ENCODE measurements at places on chromosomes 2 and 18. TPM values are rescaled to one million over a fixed set of nuclear protein-coding genes. Genes with fewer than 3 reads are reported as not detected.
A peak's percentile ranks its signal among the peaks of the same experiment; 100 is the strongest.

DNA sequence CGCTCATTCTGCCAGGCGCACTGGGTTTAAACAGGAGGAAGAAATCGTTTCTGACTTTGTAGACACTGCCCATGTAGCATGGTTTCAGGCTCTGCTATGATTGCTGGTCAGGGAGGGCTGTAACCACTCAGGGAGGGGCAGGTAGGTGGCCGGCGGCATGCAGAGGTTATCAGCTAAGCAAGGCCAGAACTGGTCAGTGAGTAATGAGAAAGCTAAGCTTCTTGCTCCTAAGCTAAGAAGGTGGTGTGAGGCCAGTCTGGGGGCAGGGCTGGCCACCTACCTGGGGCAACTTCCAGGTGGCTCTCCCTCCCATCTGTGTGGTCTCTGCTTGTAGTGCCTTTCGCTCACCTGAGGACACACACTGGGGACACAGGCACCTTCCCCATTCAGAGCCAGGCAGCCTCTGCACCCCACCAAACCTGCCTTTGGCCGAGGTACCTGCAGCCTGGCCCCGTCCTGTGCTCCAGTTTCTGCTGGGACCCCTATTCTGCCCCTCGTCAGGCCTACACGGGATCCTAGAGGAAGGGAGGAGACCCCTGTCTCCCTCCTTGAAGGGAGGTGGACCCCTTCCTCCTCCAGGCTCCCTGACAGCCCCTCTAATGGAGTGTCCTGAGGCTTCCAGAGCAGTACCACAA lies 195.9 kb downstream of the SEPTIN10 start:
- no peak overlapping the region for H3K4me3 ChIP-seq
- peaks cover 1% of the 10 kb centered on the region for H3K27me3 ChIP-seq
- no peak for DNase-seq
- peaks cover 9% of the 10 kb centered on the region for H3K4me1 ChIP-seq

Gene CROCC2
- total RNA-seq: not detected

DNA sequence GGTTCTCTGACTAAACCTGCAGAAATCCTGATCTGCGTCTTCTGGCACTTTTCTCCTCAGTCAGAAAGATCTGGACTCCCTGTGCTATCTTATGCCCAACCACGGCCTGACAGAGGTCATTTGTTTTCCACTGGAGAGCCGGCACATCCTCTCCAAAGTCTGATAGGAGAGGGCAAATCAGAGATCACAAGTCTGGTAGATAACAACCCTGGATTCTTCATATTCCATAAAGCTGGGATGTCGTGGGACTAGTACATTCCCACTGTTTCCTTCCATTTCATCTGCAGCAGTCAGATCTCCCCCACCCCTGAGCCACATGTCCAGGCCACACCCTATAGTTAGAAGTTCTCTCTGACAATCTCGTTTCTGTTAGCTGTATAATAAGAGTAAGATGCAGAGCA lies 157.0 kb downstream of the MGAT5 start:
- peak overlapping the region; percentile 89 for H3K27ac ChIP-seq
- H3K27me3 ChIP-seq: no peaks in the 10 kb centered on the region
- H3K4me1 ChIP-seq: peaks cover 39% of the 10 kb centered on the region
- H3K36me3 ChIP-seq: peaks cover 4% of the 10 kb centered on the region
- H3K4me3 ChIP-seq: no peak overlapping the region
- DNase-seq: no peak

- no peak overlapping the region for H3K4me3 ChIP-seq
- no peak overlapping the region for H3K27ac ChIP-seq
- no peaks in the 10 kb centered on the region for H3K36me3 ChIP-seq
- DNase-seq: peak; percentile 3
- H3K27me3 ChIP-seq: no peaks in the 10 kb centered on the region
These were observed 171.7 kb downstream of the ANKRD30B start for GRCh38 chr18:14919666-14920065.

Gene RMDN2
- total RNA-seq: 8.9 TPM

Gene ERBB4
- total RNA-seq: not detected

Gene TEX44
- not detected for total RNA-seq

- no peaks in the 10 kb centered on the region for H3K36me3 ChIP-seq
- DNase-seq: no peak
- no peaks in the 10 kb centered on the region for H3K4me1 ChIP-seq
These were observed 28.0 kb downstream of the KIAA2012 start for GRCh38 chr2:202101026-202101579.

GRCh38 chr2:46978723-46979122 lies 63.1 kb upstream of the MCFD2 start:
- H3K4me3 ChIP-seq: no peak overlapping the region
- H3K36me3 ChIP-seq: peaks cover 67% of the 10 kb centered on the region

DNA sequence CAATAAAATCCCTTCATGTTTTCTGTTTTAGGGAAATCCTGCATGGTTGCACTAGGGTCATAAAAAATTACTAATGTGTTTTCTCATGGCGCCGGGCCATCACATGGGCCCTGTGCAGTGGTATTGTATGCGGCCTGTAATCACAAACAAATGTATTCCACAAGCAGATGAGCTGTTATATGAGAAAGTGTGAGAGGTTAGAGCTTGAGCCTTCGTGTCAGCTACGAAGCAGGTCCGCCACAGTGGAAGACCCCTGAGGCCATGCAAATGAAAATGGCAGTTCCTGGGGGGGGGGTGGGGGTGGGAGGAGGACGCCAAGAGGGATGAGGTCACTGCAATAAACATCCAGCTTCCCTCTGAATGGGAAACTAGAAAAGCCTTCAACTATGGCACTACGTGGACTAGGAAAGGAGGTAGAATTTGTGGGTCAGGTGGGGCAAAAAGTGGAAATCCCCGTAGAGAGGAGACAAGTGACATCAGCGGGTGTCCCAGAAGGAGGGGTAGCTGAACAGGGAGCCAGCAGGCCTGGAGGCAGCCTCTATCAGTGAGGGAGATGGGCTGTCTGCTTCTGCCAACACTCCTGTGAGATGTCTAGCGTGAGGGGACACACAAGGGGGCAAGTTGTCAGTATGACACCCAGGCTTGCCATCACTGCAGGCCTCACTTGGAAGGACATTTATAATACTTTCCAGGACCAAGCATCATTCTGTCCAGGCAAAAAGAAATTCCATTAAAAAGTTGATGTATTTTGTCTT lies 130.3 kb upstream of the CTAGE1 start:
- no peaks in the 10 kb centered on the region for H3K36me3 ChIP-seq
- H3K4me1 ChIP-seq: no peaks in the 10 kb centered on the region
- no peaks in the 10 kb centered on the region for H3K27me3 ChIP-seq
- no peak overlapping the region for H3K4me3 ChIP-seq

Gene RIT2
- not detected for total RNA-seq

Measured in HepG2 (cell line).